Fibroblast of skin of right quadriceps (primary cell): ENCODE measurements at places on chromosomes 11 and 22.

DNA sequence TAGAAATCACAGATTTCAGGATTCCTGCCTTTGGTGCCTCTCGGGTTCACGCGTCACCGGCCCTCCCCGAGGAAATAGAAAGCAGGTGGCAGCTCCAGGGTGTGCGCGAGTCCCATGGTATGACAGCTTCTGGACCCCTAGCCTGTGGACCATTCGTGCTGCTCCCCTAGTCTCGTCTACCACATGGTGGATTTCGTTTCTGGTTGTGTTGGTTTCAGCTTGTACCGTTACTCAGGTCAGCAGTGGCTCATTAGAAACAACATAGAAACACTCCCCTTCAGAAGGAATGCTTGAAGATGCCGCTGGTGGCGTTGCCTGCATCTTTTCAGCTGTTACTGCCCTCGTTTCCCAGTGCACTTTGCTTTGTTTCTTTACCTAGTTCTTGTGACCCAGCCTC is 700 bp downstream of the TTC17 start:
- DNase-seq: peak; percentile 6

DNA sequence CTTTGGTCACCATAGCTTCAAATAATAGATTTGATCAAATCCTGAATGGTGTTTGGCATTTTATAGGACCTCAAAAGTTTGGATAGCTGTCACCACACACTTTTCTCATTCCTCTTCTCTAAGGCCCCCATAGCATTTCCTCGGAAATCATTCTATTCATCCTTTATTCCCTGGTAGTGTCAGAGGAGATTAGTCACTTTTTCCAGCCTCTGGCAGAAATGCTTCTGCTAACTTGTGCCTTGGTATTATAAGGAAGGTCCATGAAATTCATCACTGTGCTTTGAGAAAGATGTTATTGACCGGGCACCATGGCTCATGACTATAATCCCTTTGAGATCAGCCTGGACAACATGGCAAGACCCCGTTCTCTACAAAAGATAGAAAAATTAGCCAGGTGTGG is 19.7 kb upstream of the NUP160 start:
- no peak for DNase-seq

DNA sequence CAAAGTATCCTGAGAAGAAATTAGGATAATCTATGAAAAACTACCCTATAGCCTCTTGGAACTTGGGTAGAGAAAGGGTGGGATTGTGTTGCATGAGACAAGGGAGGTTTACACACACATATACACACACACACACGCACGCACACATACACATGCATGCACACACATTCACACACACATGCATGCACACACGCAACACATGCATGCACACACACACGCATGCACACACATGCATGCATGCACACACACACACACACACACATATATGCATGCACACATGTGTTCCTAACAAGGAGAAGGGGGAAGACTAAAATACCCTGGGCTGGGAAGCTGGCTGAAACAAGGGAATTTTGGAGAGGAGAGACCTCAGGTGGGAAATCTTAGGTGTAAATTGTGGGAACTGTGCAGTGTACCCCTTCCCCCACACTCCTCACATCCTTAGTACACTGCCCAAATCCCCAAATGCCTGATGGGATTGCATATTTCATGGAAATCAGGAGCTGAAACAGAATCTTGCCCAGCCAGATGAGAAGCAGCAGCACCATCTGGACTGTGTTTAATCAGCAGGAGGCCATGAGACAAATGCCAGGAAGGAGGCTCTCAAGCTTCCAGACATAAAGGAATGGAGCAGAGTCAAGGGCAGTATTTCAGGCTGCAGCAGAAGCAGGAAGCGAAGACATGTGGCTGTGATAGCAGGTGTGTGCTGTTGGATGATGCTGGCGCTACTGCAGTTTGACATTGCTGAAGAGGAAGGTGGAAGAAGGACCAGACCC is 14.6 kb upstream of the POLD3 start:
- DNase-seq: peak; percentile 31

DNA sequence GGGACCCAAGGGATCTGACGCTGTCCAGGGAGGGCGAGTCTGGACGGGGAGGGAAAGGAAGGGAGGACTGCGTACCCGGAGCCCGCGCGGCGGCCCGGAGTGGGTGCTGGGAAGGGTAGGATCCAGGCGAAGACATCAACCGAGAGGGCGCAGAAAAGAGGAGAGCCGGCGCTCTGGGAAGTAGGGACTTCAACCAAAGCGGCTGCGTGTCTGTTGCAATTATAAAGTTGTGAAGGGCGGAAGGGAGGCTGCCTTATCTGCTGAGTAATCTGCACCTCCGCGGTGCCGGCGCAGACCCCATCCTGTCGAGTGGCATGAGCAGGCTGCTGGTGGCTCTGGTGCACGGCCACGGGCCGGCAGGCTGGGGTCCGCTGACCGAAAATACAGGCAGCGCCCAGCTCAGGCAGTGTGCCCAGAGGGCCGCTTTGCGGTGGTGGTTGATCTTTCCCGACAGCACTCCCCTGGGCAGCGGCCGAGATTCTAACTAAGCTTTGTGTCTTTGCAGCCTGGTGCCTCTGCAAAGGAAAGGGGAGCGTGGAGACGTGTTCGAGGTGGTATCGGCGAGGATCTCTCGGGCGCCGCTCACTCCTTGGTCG is 978 bp downstream of the C11orf87 start:
- peak; percentile 18 for DNase-seq

DNA sequence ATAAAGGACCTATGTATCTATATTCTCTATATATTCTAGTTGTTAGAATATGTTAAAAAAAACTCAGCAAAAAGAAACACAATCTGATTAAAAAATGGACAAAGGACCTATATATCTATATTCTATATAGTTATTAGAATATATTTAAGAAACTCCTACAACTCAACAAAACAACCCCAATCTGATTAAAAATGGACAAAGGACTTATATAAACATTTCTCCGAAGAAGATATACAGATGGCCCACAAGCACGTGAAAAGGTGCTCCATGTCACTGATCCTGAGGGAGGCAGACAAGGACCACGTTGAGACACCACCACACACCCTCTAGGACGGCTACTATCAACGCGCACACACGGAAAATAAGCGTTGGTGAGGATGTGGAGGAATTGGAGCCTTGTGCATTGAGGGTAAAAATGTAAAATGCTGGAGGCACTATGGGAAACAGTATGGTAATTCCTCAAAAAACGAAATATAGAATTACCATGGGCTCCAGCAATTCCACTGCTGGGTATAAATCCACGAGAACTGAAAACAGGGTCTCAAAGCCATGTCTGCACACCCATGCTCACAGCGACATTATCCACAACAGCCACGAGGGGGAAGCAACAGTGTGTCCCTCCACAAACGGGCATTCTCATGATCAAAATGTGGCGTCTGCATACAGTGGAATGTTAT is 22.7 kb downstream of the YPEL1 start:
- peak; percentile 81 for DNase-seq

DNA sequence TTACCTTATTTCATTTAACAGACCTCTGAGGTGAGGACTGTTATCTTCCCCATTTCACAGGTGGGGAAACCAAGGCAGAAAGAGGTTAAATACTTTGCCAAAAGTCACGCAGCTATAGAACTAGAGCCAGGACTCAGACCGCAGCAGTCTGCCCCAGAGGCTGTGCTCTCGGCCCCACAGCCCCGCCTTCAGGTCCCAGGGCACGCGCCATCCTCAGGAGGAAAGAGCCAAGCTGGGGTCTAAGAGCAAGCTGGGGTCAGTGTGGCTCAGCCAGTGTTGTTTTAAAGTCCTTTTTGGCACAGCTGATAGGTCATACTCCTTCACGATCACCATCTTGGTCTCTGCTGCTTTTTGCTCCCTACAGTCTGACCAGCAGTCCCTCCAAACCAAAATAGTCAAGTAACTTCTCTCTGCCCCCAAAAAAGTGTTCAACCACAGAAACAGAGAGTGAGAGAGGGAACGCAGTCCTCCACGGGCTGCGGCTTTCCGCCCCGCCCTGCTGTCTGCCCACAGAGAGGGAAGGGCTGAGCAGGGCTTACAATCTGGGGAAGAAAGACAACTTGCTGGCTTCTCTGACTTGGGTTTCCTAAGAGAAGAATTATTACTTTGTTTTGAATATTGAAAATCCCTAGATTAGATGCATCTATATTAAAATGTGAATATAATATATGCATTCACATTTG is 137.2 kb upstream of the OPCML start:
- DNase-seq: no peak

- no peak for DNase-seq
Observed at GRCh38 chr11:114430290-114430689, 9.0 kb upstream of the REXO2 start.
